CD4-positive, alpha-beta T cell treated with Interleukin-12 subunit alpha and Interleukin-12 subunit beta, for 1 hour (primary cell): ENCODE measurements at places on chromosomes 4 and X.

DNA sequence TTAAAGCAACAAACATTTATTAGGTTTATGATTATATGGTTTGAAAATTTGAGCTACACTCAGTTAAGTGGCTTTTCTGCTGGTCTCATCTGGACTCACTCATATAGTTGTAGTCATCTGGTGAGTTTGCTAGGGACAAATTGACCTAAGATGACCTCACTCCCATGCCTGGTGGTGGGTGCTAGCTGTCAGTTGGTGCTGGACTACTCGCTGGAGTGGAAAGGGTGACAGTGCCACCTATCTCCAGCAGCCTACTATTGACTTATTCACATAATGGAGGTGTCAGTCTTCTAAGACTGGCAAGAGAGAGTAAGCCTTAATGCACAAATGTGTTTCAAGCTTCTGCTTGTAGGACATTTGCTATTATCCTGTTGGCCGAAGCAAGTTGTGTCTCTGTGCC is 88.2 kb downstream of the TASL start:
- no peak for DNase-seq

GRCh38 chrX:28988246-28988645 is 401.0 kb downstream of the IL1RAPL1 start:
- DNase-seq: no peak

- DNase-seq: no peak
These were observed 962 bp upstream of the CFAP299 start for GRCh38 chr4:80334568-80334967.

- no peak for DNase-seq
These were observed 235.3 kb downstream of the GPAT3 start for GRCh38 chr4:83771113-83771705.

DNA sequence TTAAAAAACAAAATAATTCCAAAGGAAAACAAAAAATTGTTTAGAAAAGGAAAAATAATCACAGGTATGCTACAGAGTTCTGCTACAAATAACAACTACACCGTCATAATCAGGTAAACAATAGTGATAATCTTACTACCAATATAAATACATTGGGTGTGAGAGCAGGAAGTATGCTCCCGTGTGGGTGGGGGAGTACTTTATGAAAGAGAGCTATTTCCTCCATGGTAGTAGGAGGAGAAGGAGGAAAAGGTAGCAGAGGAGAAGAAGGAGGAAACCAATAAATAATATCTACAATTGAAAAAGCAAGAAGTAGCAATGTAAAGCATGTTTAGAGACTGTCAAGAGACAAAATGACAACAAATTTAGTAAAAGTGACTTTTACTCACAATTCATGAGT is 35.1 kb downstream of the TEC start:
- DNase-seq: no peak

- DNase-seq: no peak
These were observed 422.3 kb downstream of the STPG2 start for GRCh38 chr4:97720869-97721432.

DNA sequence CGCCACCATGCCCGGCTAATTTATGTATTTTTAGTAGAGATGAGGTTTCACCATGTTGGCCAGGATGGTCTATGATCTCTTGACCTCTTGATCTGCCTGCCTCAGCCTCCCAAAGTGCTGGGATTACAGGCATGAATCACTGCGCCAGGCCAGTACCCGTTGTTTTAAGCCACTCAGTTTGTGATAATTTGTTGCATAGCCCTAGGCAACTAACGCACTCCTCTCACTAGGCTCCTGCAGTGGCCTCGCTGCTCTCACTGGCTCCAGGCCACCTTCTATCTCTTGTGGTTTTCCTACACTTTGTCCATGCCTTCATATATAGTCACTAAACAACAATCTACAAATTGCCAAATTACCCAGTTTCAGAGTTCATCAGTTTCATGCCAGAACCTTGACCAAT is 58.1 kb downstream of the DCHS2 start:
- no peak for DNase-seq
